ENCODE measurements at places on chromosomes 7 and 10.

- DNase-seq, result no peak
Observed at GRCh38 chr7:119572132-119572531, 700.8 kb upstream of the KCND2 start.

GRCh38 chr10:103592186-103593021 is 98.9 kb downstream of the NEURL1 start:
- no peak for DNase-seq

GRCh38 chr7:158097106-158097452 is 490.5 kb downstream of the PTPRN2 start:
- peak; percentile 59 for DNase-seq

DNA sequence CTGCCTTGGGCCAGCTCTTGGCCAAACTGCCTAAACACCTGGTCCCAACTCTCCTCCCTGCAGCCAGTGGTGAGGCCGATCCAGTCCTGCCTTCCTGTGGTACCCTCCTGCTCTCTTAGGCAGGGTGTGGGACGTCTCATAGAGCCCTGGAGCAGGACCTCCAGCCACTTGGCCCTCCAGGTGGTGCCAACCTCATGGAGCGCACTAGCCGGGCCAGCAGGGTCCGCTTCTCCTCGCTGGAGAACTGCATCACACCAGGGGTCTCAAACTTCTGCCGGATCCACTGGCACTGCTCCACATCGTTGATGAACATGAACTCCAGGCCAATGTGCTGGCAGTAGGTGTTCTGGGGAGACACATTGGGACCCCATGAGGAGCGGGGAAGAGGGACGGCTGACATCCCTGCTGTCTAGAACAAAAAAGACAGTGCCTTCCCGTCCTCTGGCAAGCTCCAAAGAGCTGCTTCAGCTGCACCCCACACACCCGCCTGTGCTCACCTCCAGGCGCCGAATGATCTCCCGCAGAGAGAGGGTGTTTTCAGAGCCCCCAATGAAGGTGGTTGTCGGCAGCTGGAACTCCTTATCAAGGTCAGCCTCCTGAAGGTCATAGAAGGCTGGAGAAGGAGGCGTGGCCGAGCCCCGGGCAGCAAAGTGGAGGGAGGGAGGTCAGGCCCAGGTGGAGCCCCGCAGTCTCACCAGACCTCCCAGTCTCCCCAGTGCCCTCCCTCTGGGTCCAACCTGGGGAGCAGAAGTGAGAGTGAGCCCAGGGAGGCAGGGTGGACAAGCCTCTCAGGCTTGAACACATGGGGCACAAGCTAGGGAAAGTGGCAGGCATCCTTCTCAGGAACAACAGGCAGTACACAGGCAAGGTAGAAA is 10.2 kb downstream of the OGDHL start:
- DNase-seq, result no peak

- no peak for DNase-seq
Observed at GRCh38 chr7:20358762-20359282, 28.1 kb downstream of the ITGB8 start.

DNA sequence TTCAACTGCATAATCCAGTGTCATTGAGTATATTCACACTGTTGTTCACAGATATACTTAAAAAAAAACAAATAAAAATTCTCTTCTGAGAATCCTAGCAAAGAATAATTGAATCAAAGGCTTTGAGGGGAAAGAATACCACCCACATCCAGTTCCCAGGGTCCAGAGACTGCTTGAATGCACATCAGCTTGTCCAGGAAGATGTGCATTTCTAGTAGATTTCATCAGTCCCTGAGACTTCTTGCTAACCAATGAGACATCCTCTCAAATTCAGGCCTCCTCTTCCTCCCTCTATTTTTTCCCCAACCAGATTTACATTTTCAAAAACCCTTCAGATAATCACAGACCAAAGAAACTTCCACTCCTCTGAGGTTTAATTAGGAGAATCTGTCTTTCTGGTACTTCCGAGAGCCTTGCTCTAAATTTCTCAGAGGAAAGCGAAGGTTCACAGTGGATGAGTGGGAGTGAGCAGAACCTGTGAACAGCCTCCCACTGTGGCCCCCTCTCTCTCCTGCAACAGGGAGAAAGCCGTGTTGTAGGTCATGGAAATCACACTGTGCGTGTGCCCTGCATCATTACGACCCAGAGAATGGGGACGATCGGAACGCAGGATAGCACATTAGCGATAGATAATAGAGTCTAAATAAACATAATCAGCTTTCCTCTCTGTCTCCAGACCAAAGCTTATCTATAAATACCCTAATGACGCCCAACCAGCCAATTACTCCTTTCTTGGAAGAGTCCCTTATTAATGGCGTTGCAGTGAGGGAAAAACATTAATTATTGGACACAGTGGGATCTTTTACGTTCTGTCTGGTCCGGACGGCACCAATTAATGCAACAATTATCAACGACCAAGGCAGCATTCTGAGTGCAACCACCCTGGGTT is 212.5 kb downstream of the EMX2 start:
- no peak for DNase-seq

DNA sequence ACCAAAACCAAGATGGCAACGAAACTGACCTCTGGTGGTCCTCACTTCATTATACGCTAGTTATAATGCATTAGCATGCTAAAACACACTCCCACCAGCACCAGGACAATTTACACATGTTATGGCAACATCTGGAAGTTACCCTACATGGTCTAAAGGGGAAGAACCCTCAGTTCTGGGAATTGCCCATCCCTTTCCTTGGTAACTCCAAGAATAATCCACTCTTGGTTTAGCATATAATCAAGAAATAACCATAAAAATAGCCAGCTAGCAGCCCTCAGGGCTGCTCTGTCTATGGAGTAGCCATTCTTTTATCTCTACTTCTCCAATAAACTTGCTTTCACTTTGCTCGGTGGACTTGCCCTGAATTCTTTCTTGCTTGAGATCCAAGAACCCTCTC is 191.1 kb downstream of the DOCK4 start:
- no peak for DNase-seq

- no peak for DNase-seq
Observed at GRCh38 chr7:82633592-82633991, 190.0 kb upstream of the CACNA2D1 start.

DNA sequence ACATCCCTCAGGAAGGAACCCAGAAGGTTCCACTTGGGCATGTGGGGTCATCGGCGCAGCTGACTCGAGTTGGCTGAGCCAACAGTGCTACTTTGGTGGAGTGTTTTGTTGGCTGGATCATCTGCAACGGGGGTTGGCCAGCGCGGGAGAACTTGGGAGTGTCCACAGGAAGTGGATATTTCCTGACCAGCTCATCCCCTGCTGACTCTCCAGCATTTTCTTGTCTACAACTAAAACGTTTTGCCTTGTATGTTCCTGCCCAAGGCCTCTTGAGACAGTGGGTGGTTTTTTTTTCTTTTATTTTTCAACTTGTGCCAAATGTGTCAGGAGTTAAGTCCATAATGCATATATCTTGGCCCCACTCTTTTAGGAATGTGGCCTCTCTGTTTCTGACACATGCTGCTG is 208.6 kb downstream of the ZNF365 start:
- DNase-seq, result no peak

- DNase-seq, result peak; percentile 73
Observed at GRCh38 chr10:133334503-133335245, 2.0 kb downstream of the CALY start.

DNA sequence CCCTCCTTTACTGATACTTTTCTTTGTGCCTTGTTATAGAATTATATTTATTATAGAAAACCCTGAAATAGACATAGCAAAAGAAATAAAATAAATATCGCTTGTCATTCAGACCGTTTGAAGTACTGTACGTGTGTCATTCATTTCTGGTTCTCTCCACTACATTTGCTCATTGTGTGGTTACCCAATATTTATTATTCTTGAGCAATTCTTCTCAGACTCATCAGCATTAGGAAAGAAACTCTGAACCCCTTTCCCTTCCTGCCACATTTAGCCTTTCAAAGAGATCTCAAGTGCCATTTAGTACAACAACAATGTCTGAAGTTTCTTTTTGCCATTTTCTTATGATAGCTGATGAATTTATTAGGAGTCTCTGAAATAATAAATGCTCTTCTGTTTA is 154.1 kb downstream of the KIAA1217 start:
- DNase-seq, result no peak

DNA sequence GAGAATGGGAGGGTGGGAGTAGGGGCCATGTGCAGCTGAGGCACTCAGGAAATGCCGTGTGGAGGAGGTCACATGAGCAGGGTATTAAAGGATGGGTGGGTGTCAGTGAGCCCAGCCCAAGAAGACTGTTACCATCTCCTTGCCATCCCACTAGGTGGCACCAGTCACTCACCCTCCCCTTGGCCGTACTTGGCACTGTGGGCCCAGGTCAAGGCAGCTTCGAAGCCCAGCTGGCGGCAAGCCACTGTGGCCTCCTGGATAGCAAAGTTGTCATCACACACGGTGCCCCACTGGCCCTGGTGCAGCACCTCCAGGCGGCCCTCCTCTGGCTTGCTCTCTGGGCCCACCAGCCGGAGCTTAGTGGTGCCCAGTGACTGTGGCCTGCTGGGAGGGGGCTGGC is 5.4 kb downstream of the LOXL4 start:
- peak; percentile 54 for DNase-seq

GRCh38 chr7:75849573-75849972 is 29.3 kb upstream of the RHBDD2 start:
- no peak for DNase-seq

GRCh38 chr7:92799446-92800211 is 36.7 kb downstream of the CDK6 start:
- no peak for DNase-seq

DNA sequence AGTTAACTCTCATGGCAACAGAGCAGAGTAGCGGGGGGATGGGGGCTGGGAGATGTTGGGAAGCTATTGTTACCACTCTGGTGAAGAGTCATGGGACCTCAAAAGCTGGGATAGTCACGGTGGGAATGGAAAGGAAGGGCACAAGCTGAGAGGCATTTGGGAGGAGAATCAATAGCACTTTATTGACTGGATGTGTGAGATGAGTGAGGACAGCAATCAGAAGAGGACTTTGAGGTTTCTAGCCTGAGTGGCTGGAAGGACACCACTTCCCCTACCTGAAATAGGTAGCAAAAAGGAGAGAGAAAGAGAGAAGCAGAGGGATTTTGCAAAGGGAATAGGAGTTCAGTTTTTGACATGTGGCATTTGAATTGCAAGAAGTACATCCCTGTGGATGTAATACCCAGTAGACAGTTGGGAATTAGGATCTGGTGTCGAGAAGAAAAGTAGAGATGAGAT is 27.2 kb downstream of the SCD start:
- no peak for DNase-seq

DNA sequence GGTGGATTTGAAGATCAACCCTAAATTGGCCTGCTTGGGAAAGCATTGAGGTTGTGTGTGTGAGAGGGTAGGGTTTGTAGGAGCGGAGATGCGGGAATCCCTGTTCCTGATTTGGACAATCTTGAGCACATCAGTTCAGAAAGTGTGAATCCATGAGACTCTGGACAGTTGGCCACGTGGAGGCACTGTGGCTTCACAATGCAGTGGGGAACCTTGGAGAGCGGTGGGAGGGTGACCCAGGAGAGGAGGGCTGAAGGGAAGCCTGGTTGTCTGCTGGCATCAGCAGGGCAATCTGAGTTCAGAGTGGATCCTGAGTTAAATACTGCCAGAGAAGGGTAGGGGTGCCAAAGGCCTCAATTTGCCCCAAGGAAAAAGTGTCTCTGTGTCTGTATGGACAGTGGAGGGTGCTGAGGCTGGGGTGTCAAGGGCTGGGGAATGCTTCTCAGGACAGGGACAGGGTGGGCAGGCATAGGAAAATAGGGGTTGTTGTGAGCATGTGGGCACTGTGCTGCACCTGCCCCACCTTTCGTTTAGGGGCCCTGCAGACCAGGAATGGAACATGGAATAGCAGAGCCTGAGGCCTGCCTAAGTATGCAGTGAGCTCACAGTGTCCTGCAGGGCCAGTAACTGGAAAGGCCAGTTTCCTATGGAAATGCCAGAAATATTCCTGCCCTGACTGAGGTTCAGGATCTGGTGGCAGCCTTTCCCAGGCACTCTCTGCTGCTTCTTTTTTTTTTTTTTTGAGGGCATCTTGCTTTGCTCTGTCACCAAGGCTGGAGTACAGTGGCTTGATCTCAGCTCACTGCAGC is 162.9 kb upstream of the PRSS58 start:
- DNase-seq, result no peak

DNA sequence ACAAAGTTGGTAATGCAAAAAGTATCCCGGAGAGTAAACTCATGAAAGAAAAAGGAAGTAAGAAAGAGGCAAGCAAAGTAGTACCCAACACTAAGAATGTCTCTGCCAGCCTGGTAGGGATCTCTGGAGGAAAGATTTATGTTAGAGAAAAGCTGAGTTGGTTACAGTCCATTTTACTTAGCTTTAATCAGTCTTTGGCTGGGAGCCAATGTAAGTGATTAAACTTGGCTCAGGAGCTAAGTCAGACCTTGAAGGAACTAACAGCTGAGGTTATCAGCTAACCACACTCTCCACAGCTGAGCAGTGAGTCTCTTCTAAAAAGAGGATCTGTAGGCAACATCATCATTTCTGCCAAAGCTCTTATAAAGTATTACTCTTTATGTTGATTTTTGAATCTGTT is 148.0 kb downstream of the ANKRD7 start:
- DNase-seq, result no peak

GRCh38 chr7:152760854-152761748 is 1.5 kb downstream of the ACTR3B start:
- DNase-seq, result no peak

DNA sequence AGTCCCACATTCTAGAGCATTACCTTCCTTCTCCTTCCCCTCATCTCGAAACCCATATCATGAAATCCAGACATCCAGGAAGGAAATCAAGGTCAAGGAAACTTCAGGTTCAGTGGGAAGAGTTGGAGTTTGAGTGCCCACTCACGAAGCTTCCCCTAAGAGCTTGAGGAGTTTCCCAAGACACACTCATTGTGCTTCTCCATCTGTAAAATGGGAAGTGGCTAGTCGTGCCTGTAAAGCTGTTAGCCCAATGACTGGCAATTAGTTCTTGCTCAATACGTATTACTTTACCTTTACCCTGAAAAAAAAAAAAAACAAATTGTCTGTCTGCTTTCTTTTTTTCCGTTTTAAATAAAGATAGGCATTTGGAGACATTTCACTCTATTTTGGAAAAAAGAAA is 42.3 kb downstream of the GPAM start:
- no peak for DNase-seq

DNA sequence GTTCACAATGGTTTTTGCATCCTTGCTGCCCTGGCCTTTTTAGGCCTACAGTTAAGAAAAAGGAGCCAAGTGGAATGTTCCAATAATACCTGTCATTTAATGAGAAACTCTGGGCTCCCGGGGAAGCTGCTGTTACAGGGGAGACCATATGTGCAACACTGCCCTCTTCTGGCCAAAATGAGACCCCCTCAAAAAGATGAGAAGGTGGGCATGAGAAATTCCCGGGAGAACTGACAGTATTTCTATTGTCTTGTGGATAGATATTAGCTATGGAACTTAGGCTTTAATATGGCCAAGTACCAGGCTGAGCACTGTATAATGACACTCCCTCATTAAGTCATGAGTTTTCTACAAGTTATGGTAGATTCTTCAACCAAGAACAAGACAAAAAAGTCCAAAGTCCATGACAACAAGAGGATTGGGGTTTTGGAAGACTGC is 99.4 kb downstream of the CCDC3 start:
- DNase-seq, result no peak

Data from type B pancreatic cell (in vitro differentiated cells).